NB4 (cell line): ENCODE measurements at places on chromosomes 16 and 17.

- no peak for DNase-seq
Measured at GRCh38 chr16:31535737-31536136, 8.0 kb downstream of the AHSP start.

GRCh38 chr17:50581316-50581715, 20.8 kb downstream of the CACNA1G start:
- no peak for DNase-seq

- no peak for DNase-seq
Measured at GRCh38 chr17:45861165-45861564, 16.5 kb downstream of the SPPL2C start.

GRCh38 chr16:87564524-87564778, 37.9 kb upstream of the JPH3 start:
- DNase-seq = no peak

DNA sequence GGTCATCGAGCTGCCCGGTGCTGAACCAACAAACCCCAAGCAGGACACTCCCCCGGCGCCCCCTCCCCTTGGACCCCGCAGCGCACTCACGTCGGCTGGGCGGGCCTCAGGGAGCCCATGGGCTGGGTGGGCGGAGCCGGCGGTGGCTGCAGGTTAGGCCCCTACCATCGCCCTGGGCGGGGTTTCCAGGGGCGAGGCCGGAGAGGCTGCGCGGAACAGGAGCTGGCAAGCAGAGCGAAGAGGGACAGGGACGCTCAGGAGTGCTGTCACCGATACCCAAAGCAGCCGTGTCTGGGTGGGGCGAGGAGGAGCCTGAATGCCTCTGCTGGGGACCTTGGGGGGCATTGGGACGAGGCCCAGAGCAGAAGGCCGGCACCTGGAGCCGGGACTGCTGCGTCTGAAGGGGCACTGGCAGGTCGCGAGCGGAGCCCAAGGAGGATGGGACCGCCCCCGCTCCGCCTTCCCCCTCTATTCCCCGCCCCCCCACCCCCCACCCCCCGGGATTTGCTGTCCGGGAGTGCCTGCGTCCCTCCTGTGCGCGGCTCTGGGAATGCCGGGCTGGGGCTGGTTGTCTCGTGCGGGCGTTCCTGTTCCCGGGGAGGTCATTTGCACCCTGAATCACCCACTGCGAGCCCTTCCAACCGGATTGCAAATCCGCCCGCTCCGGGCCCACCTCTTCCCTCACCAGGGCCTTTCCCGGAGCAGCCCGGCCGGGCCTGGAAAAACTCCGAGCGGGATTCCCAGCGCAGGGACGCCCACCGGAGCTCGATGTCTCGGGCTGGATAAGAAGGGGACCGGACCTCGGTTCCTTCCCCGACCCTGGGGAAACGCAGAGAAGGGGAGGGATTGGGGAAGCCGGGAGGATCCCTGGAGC, 902 bp downstream of the ARHGAP27 start:
- DNase-seq = peak; percentile 84

DNA sequence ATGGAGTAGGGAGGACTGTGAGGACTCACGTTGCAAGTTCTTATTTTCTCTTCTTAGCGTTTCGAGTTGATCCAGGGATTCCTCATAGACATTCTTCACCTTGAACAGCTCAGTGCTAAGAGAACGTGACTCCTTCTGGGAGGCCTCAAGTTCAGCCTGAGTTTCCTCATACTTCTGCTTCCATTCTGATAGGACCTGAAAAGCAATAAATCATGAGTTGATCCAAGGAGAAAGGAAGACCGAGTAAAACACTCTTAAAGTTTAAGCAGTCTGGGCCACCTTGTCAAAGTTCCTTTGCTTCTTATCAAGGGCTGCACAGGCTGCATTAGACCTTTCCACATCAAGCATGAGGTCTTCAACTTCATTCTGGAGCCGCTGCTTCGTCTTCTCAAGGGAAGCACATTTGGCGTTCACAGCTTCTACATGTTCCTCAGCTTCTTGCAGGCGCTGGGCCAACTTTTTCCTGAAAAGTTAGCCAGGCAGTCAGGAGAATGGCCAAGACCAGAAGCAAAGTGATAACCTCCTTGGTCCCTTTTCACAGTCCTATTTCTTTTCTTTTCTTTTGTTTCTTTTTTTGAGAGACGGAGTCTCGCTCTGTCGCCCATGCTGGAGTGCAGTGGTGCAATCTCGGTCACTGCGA, 23.8 kb upstream of the MYH13 start:
- no peak for DNase-seq

DNA sequence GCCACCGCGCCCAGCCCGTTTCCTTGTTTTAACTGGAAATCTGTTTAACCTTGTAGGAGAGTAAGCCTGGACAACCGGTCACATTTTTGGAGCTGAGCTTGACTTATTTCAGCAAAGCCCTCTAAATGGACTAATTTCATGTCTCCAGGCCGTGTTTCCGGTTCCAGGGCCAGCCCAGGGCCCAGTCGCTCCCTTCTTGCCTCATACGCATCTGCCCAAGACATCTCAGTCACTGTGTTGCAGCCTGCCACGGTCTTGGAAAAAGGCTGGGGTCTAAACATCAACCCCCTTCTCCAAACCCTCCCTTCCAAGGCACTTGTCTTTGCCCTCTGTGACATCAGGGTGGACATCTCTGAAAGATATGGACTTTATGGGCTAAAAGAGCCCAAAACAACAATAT, 18.9 kb downstream of the PLEKHG4 start:
- DNase-seq = no peak

DNA sequence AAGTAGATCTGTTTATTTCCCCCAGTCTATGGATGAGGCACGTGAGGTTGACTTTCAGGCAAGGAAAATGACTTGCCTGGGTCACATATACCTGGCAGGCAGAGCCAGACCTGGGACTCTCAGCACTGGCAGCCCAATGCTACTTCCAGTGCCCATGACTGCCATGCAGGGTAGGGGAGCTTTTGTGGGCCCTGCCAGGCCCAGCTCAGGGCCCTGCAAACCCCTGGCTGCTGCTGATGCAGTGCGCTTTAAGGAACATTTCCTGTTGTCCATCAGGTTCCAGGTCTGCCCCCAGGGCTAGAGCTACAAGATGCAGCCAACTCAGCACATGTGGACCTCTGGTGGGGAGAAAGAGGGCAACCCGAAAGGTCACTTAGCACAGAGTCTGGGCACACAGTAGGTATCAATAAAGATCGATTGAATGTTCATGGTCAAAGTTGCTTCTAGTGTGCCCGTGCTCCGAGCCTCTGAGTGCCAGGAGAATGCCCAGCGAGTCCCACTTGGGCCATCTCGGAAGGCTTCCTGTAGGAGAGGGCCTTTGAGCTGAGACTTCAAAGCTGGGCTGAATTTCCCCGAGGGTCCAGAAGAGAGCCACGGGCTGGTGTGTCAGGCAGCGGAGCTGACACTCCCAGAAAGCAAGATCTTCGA, 513 bp upstream of the TBX21 start:
- DNase-seq = no peak

DNA sequence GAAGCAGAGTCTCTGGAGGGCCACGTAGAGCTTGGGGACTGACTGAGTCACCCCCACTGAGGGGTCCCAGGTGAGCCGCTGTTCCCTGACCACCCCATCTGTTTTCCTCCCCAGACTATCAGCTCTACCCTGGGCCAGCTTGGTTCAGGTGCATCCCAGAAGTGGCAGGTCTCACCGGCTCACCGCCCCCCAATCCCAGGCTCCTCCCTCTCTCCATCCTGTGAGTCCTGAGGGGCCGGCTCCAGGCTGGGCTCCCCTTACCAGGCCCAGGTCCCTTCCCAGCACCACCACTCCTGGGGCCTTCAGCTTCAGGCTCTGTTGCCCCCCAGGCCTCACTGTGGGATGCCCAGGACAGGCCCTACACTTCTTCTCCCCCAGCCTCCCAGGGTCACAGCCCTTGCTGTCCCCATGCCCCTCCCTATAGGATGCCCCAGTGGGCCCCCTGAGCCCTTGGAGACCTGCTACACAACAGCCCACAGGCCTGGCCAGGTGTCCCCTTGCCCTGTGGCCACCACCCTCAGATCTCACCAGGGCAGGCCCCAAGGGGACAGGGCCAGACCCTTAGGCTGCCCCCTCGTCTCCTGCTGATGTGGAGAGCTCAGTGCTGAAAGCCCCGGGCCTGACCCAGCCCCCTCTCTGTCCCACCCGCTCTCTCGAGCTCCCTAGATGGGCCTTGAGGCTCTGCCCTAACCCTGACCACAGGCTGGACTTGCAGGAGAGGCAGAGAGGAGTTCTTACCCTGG, 40.4 kb downstream of the TNFRSF13B start:
- DNase-seq = no peak

GRCh38 chr17:41907633-41908539, 10.9 kb downstream of the ACLY start:
- no peak for DNase-seq

DNA sequence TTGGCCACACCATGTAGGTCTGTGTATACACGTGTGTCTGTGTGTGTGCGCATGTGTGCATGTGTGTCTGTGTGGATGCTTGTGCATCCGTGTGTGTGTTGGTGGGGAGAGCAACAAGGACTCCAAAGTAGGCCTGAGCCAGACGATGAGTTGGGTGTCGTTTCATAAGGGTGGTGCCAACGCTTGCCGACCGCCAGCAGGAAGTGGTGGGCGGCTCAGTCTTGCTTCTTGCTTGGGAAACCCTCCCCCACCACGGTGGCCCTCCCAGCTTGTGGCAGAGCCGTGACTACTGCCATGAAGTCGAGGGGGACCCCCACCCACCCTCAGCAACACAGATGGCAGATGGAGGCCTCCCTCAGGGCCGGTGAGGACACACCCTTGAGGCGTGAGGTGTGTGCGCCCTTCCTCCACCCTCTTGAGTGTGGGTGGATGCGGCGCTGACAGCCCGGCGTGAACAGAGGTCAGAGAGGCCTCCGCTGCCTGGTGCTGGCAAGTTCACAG, 17.5 kb downstream of the SBK1 start:
- DNase-seq = peak; percentile 87

GRCh38 chr16:79303959-79304387, 296.6 kb downstream of the MAF start:
- no peak for DNase-seq

- peak; percentile 56 for DNase-seq
Measured at GRCh38 chr16:56728980-56729734, 772 bp upstream of the NUP93 start.

DNA sequence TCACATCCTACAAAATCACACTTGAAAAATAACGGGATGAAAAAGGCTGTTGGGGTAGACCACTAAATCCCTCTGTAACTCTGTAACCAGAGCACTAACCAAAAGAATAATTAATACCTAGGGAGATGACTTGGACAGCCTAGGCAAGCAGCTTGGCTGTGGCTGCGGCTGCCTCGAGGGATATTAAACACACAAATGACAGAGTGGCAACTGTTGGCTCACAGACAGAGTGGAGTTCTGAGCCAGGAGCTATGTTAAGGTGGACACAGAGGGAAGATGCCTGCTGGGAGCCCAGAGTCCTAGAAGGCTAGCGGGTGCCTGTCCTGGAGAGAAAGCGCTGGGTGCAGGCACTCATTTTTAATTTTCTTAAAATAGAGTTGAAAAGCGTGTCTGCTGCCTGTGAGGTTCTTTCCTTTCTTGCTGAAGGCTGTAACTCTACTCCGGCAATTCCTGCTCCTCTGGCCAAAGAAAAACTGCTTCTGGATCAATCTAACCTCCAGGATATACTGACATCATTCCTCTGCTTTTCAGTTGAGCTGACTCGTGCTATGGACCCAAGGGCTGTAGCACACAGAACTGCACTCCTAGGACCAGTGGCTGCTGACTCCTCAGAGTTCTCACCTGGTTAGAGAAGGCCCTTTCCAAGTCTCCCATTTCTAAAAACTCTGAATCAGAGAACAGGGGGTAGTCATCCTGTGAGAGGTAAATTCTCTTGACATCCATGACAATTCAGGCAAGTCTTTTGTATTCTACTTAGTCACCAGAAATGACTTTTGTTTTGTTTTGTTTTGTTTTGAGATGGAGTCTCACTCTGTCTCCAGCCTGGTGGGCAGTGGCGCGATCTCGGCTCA, 147.9 kb downstream of the STX8 start:
- DNase-seq = no peak

GRCh38 chr16:89319631-89319885, 102.1 kb downstream of the ZNF778 start:
- DNase-seq = no peak

DNA sequence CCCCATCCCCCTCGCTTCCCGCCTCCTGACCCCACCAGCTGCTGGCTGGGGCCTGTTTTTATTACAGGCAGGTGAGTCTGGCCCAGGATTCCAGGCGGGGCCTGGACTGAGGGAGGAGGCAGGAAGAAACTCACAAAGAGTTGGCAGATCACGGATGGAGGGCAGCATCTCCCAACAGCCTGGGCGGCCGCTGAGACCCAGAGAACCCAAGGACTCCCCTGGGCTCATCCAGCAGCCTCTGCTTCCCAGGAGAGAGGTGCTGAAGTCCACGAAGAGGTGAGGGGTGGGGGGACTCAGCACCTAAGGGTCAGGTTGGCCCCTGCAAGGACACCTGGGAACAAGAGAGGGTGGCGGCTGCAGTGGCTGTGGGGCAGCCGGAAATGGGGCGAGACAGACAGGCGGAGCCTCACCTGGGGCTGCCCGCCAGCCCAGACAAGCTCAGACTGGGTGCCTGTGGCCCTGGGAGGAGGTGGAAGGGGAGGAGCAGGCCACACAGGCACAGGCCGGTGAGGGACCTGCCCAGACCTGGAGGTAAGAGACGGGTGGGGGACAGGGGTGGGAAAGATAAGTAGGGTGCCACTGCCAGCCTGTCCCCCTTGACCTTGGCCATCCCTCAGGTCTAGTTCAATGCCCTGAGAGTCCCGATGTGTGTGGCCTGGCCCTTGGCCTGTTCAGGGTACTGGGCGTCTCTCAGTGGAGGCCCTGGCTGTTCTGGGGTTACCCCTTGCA, 8.7 kb upstream of the ADGRG1 start:
- DNase-seq = no peak

DNA sequence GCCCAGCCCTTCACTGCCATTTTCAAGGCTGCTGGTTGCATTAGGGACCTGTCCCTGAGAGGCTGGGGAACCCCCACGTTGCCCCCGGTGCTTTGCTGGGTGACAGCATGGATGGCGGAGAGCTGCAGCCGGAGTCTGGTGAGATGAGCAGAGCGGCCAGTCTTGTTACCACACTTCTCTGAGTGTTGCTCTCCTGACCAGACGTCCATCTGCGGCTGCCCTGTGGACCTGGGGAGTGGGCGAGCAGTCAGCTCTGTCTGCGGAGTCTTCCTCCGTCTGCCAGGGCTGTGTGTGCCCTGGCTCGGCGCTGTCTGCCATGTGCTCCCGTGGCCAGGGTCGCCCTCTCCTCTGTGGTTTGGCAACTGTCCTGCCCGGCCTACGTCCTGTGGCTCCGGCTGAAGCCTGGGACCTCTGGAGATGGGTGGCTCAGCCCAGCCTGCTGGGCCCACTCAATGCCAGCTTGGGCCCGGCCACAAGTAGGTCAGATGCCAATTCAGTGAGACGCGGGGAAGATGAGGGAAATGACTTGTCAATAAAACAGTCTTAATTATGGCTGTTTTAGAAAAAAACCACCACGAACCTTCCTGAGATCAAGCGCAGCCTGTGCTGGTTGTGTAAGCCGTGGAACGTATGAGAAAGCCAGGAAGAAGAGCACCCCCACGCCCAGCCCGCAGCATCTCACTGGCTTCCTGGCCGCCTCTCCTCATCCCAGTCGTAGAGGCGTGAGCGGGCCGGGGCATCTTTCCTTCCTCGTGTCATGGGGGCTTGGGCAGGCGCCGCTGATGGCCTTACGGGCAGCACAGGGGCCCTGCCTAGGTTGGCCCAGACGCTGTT, 7.9 kb downstream of the KCTD5 start:
- no peak for DNase-seq

GRCh38 chr17:17725011-17725751, 43.9 kb downstream of the RAI1 start:
- DNase-seq = no peak

GRCh38 chr16:56927471-56927870, 4.5 kb upstream of the HERPUD1 start:
- DNase-seq = no peak
